Fibroblast of upper back skin (primary cell): ENCODE measurements at places on chromosomes 3 and 15.

GRCh38 chr15:93159930-93160329, 70.9 kb upstream of the RGMA start:
- no peak for DNase-seq

- DNase-seq, result no peak
Observed at GRCh38 chr3:160193644-160194192, 31.5 kb upstream of the C3orf80 start.

DNA sequence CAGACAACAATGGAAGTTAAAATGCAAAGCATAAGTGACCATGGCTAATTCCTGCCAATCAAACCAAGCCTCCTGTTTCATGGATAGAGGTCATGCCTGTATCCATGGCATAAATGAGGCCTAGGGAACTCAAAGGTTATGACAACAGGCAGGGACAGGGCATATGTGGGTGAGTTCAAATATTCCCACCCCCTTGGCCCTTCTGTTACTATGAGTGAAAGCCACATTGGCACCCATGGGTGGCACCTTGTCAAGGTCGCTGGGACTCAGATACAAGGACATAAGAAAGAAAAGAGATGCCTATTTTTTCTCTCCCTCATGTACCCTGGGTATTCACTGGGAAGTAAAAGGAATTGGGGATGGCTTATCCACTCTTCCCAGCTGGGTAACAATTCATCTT, 25.3 kb upstream of the TMEM45A start:
- DNase-seq, result no peak

GRCh38 chr15:92693691-92694331, 38.2 kb upstream of the FAM174B start:
- DNase-seq, result peak; percentile 21

DNA sequence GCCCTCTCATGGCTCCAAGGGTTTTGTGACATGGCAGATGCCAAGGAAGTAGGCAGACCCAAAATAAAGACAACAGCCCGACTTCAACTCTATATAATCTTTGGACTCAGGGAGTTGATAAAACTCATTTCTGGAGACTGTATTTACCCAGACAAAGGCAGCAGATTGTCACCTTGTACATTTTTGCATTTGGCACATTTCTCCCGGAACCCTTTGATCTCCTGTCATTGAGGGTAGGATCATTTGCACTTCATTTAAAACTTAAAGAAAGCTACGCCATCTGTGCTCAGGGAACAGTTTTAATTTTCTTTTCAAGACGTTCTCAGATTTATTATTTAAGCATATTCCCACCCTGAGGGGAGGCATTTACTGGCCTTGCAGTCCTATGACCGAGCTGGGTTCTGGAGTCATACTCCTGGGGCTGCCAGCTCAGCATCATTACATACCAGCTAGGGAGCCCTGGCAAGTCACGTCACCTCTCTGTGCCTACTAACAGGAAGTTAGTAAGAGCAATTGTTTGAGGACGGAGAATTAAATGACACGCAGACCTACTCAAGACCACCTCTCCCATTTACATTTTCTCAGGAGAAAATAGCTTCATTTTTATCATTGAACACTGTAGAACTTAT, 5.9 kb downstream of the CDCP1 start:
- no peak for DNase-seq

GRCh38 chr3:150673966-150674365, 29.8 kb downstream of the ERICH6 start:
- DNase-seq, result no peak

DNA sequence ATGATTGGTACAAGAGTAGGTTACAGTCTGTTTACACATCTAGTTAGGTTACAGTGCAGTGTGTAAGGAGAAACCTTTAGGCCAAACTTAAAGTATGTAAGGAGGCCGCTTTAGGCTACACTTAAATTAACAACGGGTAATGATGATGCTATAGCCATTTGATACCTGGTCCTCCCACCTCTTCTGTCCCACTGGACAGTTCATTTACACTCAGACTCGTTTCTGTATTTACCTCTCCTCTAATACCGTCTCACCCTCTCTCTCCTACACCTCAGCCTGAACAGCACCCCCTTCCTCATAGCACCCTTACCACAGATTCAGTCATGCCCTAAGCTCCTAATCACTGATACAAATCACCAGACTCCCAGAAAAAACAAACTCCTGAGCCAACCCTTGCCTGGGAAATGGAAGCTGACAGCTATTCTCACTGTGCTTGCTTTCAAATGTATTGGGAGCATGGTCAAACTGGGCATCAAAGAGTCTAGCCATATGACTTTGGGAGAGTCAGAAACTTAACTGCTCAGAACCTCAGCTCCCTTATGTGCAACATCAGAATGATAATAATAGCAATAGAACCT, 241.3 kb upstream of the SETMAR start:
- DNase-seq, result no peak

GRCh38 chr15:59447367-59447766, 9.4 kb downstream of the FAM81A start:
- DNase-seq, result no peak

- no peak for DNase-seq
Observed at GRCh38 chr3:193943200-193943599, 192.7 kb upstream of the HES1 start.

- DNase-seq, result peak; percentile 85
Observed at GRCh38 chr3:29293421-29293820, 12.6 kb downstream of the RBMS3 start.

- peak; percentile 19 for DNase-seq
Observed at GRCh38 chr15:83837945-83838571, 184.1 kb downstream of the ADAMTSL3 start.

GRCh38 chr3:99526921-99527320, 111.5 kb upstream of the COL8A1 start:
- peak; percentile 71 for DNase-seq

GRCh38 chr3:22980346-22980745, 222.8 kb upstream of the UBE2E2 start:
- peak; percentile 18 for DNase-seq

DNA sequence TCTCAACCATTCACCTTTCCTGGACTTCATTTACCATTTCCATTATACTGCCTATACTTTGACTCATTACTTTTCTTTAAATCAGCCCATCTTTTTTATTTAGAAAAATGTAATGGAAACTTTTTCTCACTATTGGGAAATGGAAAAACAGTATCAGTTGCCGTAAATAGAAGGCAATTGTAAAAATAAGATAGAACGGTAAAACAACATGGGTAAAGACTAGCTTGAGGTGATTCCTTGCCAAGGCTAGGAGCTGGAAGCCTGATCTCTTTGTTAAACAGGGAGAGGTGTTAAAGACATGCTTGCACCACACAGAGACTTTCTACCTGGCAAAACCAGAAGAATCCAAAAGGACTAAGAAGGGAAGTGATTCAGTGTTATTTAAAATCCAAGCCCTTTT, 5.9 kb downstream of the FGD5 start:
- no peak for DNase-seq

- DNase-seq, result peak; percentile 81
Observed at GRCh38 chr3:8607234-8608040, 37.2 kb downstream of the SSUH2 start.

GRCh38 chr15:31489801-31490646, 163.4 kb downstream of the KLF13 start:
- peak; percentile 66 for DNase-seq

DNA sequence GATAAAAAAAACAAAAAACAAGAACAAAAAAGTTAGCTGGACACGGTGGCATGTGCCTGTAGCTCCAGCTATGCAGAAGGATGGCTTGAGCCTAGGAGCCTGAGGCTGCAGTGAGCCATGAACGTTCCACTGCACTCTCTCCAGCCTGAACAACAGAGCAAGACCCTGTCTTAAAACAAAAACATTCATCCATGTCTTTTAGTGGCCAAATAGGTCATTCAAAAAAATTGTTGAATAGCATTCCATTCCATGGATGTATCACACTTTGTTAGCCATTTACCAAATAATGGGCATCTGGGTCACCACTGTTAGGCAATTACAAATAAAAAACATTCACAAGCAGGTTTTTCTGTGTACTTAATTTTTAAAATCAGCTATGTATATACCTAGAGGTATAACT, 139.7 kb downstream of the STAG1 start:
- DNase-seq, result no peak

DNA sequence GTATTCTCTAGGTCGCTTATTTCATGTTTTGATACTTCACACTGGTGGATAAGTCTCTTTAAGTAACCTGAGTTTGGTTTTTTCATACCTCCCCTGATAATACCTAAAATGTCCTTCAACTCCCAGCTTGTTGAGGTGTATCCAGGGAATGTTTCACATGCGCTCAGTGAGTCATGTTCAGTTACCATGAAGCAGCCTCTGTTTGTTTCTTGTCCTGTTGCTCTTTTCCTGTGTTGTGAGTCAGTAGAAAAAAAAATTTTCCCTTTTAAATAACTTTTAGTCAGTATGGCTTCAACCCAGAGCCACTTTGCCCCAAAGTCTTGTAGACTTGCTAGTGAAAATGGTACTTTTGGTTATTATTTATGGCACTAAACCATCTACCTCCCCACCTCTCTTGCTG, 278.4 kb upstream of the ZPLD1 start:
- DNase-seq, result peak; percentile 56

DNA sequence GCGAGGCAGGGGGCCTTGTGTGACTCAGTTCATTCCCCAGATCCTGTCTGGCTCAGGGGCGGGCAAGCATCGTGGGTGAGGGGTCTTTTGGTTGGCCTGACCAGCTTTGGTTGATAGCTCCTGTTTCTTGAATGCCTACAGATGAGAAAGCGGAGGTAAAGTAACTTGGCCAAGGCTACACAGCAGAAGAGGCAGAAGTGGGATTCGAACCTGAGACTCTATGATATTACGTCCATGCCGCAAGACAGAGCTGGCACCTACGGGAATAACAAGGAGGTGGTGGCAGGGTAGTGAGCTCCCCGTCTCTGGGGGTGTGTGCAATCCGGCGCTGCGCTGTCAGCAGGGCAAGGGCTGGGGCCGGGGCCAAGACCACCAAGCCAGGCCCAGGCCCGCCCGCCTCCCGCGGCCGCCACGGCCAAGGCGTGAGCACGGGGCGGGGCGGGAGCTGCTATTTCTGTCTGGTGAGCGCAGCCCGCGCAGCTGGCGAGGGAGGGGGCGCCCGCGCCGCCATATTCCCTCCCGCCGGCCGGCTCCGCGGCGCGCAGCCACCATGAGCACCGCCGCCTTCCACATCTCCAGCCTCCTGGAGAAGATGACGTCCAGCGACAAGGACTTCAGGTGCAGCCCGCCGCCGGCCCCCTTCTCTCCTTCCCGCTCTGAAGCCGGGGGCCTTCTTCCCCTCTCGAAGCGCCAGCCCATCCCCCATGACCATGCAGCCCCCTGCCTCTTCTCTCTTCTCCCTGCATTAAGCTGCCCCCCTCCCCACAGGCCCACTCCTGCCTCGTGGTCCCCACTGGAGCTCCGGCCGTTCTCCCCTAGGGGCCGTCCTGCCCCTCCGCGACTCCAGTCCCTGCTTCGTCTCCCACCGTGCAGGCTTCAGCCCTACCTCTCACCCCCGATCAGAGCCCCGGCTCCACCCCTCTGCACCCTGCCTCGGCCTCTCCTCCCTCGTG, at the start of gene CAND2:
TSS of gene CAND2 (plus strand) at position 510 of the 953 bp plus-strand sequence. CDS start at position 551, 41 bp downstream.
- peak; percentile 53 for DNase-seq

DNA sequence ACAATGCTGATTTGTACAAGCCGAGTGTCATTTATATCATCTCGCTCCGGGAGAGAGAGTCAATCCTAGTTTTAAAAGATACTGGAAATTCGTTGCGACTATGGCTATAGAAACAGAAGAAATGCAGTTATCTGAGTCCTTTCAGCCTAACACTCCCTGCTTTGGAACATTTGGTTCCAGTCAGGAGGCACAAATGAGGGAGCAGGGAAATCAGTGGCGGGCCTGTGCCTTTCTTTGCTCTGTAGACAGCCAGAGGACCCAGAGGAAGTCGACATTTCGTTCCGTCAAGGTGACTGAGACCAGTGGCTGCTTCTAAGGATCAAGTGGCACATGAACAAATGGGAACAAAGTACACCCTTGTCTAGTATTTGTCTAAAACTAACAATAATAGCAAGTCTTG, 745 bp upstream of the RIOX2 start:
- DNase-seq, result no peak

- DNase-seq, result no peak
Observed at GRCh38 chr3:127809611-127810010, 12.7 kb downstream of the MGLL start.

DNA sequence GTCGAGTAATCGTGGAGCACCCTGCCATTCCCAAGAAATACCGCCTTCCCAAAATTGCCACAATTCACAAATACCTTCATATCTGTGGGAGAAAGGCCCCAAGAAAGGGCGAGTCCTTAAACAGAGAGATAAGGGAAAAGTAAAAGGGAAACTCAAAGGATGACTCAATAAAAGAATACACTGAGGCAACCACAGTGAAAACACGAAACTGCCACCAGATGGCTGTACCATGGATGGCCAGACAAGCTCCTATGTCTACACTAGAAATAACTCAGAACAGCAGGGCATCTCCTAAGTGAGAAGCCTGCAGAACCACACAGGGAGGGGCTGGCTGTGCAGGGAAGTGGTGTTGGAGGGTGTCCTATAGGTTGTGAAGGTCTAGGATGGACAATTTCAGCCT, 25.0 kb downstream of the SRGAP3 start:
- peak; percentile 33 for DNase-seq

- DNase-seq, result no peak
Observed at GRCh38 chr3:143147707-143148106, 28.1 kb downstream of the CHST2 start.

GRCh38 chr15:86300390-86301125, 220.9 kb downstream of the AGBL1 start:
- DNase-seq, result no peak

GRCh38 chr3:52055537-52056351, 627 bp downstream of the DUSP7 start:
- peak; percentile 28 for DNase-seq

- DNase-seq, result peak; percentile 28
Observed at GRCh38 chr3:123298903-123299302, 97.2 kb downstream of the SEC22A start.

DNA sequence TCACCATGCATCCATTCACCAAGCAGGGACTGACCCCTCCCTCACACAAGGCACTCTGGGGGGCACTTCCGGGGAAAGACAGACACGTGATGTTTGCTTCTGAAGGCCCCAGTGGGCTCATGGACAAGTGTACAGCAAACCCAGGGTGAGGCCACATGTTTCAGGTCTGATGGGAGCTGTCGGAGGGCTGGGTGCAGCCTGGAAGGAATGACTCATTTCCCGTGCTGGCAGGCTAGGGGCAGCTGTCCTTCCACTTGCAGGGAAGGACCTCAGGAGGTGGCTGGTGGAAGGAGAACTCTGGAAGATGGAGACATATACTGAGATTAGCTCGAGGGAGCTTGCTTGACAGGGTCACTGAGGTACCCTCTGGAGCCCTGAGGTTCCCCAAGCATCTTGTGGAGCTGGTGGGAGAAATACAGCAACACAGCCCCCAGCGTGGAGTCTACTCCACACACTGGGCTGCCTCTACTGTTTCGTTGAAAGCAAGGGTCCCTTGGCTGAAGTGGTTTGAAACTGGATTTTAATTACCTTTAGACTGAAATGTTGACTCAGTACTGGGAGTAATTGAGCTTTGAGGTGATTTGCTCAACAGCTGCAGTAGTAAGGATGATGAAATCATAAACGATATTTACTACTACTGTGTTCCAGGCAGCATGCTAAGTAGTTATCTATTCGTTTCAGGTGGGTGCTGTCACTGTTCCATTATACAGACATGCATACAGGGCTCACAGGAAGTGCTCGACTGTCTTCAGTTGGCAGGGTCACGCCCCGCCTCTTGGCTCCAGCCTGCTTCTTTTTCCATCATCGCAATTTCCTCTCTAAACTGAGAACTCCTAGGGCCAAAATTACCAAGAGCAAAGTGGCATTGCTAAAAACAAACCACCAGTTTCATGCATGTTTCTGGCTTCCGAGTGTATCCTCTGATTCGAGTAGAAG, 230.4 kb downstream of the ADAMTS17 start:
- DNase-seq, result peak; percentile 82

GRCh38 chr3:189863031-189863430, 231.8 kb downstream of the TP63 start:
- DNase-seq, result no peak

GRCh38 chr3:102237838-102238237, 197.0 kb upstream of the ZPLD1 start:
- no peak for DNase-seq
